ENCODE measurements at places on chromosomes 13 and 19.

GRCh38 chr13:24176351-24177101 is 16.0 kb downstream of the SPATA13 start:
- no peak for DNase-seq

DNA sequence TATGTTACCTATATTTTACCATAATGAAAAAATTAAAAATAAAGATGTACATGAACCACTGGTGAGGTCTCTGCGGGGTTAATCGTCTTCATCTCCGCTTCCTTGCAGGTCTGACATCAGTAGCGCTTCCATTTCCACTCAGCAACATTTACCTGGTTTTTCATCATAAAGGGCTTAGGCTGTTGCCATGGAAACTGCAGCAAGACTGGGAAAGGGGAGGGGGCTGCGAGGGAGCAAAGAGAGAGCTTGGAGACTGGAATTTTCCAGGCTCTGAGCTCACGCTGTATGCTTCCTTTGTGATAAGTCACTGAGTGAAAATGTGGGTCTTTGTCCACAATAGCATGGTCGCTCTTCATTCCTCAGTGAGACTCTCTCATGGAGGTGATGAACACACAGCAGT is 136.6 kb upstream of the USP29 start:
- DNase-seq, result no peak

- DNase-seq, result no peak
Observed at GRCh38 chr13:32956595-32956933, 59.7 kb upstream of the KL start.

DNA sequence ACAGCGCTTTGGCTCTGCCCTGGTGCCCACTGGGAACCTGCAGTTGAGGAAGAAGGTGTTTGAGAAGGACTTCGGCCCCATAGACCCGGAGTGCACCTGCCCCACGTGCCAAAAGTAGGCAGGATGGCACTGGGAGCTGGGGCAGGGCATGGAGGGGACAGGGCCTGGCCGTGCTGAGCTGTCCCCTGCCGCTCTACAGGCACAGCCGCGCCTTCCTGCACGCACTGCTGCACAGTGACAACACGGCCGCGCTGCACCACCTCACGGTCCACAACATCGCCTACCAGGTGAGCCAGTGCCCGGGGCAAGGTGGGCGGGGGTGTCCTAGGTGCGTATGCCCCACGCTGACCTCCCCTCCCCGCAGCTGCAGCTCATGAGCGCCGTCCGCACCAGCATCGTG is 5.1 kb upstream of the DNM2 start:
- DNase-seq, result no peak

DNA sequence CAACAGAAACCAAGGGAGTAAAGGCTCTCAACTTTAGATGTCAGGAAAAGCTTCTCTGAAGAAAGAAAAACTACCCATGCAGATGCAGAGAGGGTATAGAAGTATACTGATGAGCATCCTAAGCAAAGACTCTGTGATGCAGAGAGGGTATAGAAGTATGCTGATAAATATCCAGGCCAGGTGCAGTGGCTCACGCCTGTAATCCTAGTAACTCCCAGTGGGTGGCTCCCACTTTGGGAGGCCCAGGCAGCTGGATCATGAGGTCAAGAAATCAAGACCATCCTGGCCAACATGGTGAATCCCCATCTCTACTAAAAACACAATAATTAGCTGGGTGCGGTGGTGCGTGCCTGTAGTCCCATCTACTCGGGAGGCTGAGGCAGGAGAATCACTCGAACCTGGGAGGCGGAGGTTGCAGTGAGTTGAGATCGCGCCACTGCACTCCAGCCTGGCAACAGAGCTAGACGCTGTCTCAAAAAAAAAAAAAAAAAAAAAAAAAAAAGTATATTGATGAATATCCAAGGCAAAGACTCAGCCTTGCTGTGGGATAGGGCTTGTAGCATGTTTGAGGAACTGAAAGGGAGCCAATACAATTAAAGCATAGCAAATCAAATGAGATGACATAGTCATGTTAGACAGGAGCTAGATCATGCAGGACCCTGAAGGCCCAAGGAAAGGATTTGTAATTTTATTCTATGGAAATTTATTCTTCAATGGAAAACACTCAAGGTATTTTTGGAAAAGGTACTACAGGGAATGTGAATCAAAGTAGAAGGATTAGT is 14.9 kb downstream of the UBL3 start:
- no peak for DNase-seq

- DNase-seq, result no peak
Observed at GRCh38 chr13:44686531-44686934, 110.4 kb upstream of the TSC22D1 start.

Data from chondrocyte (in vitro differentiated cells).